ENCODE measurements at places on chromosomes 12 and 14. TPM values are rescaled to one million over a fixed set of nuclear protein-coding genes. Genes with fewer than 3 reads are reported as not detected.

DNA sequence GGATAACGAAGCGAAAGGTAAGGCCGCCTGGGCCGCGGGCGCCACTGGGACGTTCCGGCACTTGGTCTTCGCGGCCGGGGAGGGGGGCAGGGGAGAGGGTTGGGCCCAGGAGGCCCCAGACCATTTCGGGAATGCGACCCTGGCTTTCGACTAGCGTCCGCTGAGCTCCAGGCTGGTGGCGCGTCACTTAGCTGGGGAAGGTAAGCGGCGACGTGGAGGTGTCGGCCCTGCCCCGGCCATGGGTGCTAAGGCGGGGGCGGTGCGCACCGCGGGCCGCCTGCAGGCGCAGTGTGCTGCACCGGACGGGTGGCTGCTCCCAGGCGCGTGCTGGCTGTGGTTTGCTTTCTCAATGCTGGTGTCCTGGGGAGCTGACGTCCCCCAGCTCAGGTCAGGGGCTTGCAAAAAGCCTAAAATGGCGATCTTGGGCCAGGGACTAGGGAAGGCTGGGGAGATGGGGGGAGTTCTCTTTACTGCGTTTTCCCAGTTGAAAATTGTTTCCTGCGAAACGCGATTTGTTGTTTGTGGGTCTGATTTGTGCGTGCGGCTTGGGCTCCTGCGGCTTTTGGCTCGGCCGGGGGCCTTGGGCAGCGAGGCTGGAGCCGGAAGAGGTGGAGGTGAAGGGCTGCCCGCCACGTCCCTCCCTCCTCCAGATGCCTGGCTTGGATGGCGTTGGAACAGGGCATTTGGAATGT lies 1.2 kb downstream of the HOXC10 start:
- DNase-seq: no peak

GRCh38 chr12:19000836-19001235 lies 128.7 kb upstream of the PLEKHA5 start:
- no peak for DNase-seq

- DNase-seq: no peak
Measured at GRCh38 chr12:32501835-32502333, 102.5 kb downstream of the FGD4 start.

DNA sequence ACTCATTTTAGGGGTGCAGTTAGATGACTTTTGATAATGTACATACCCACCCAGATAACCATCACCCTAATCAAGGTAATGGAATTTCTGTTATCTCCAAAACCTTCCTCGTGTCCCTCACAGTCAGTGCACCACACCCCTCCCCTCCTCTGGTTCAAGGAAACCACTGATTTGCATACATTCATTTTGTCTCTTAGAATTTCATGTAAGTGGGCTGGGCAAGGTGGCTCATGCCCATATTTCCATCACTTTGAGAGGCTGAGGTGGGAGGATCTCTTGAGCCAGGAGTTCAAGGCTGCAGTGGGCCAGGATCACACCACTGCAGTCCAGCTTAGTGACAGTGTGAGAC lies 15.7 kb downstream of the ADIPOR2 start:
- DNase-seq: no peak

GRCh38 chr14:57652769-57653168 lies 159.1 kb upstream of the CCDC198 start:
- DNase-seq: no peak

Gene NDRG2
- total RNA-seq: 139 TPM

Gene C12orf60
- total RNA-seq: not detected

Gene CD27
- 4.7 TPM for total RNA-seq

Gene MYF6
- not detected for total RNA-seq
